Activated naive CD4-positive, alpha-beta T cell (primary cell): ENCODE measurements at places on chromosomes 13 and 19.

DNA sequence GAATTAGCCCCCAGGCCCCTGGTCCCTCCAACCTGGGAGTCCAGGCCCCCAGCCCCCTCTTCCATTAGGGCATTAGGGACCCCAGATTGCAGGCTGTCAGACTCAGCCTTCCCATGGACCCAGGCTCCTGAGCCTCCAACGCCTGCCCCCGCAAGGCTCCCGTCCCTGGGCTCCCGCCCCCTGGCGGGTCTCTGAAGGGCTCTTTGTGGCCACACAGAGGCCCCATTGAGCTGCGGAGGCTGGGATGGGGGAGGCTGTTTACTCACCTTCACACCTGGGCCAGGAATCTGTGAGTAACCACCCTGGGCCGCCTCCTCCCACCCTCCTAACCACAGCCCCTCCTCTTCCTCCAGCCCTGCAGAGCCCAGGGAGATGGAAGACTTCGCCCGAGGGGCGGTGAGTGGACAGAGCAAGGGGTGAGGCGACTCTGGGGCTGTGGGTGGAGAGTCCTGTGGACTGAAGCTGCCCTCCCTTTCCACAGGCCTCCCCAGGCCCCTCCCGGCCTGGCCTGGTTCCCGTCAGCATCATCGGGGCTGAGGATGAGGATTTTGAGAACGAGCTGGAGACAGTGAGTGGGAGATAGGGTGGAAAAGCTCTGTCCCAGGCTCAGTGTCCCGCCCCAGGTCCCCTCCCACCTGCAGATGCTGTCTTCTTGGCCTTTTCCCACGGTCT, 4.9 kb downstream of the ARHGEF1 start:
- peak; percentile 64 for DNase-seq

DNA sequence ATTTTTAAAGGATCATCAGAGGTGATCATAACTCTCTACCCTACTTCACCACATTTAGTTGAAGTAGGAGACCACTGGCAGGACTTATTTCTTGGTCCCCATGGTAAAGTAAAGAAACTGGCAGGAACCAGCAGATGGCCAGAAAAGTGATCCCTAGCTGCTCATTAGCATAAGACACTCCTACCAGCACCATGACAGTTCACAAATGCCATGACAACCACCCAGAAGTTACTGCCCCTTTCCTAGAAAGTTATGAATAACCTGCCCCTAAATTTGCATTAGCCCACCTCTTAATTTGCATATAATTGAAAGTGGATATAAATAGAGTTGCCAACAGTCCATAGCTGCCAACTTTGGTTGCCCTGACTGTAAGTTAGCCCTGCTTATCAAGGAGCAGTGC, 18.4 kb upstream of the RUBCNL start:
- DNase-seq, result no peak

DNA sequence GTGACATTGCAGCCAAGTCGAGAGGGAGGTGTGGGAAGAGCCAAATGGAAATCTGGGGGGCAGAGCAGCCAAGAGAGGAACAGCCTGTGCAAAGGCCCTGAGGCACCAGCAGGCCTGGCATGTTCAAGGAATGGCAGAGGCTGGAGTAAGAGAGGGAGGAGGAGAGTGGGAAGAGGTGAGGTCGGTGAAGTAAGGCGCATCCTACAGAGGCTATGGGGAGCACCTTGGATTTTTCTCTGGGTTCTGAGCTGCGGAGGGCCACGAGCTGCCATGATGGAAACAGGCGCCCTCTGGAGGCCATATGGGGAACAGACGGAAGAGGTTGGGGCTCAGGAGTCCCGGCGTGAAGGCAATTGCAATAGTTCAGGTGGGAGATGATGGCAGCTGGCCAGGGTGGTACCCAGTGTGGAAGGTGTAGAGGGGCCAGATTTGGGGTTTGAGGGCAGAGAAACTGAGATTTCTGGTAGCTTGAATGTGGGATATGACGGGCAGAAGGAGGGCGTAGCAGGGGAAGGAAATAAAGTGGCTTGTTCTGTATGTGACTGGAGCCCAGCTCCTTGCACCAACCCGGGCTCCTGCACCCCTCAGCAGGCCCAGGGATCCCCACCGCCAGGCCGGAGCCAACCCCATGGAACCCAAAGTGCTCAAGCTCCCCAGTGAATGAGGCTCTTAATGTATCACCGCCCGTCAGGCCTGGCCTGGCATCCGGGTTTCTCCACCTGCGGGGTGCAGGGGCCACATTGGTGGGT, 20.5 kb upstream of the STRN4 start:
- peak; percentile 14 for DNase-seq

DNA sequence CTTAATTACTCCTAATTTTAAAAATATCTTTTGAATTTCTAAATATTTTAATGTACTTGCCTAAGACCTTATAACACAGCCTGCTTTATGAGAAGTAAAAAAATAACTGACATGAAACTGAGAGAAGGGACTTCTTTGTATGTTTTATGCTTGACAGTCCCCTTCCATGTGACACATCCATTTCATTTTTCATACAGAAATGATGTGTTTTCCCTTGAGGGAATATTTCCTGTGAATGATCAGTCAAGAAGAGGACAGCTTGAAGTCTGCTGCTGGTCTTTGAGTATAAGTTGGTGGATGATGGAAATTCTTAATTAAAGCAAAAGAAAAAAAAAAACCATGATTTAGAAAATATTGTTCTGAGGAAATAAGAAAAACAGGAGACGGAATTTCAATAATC, 230.4 kb upstream of the KLHL1 start:
- no peak for DNase-seq

- DNase-seq, result no peak
Observed at GRCh38 chr19:16942583-16942982, 53.8 kb downstream of the F2RL3 start.

DNA sequence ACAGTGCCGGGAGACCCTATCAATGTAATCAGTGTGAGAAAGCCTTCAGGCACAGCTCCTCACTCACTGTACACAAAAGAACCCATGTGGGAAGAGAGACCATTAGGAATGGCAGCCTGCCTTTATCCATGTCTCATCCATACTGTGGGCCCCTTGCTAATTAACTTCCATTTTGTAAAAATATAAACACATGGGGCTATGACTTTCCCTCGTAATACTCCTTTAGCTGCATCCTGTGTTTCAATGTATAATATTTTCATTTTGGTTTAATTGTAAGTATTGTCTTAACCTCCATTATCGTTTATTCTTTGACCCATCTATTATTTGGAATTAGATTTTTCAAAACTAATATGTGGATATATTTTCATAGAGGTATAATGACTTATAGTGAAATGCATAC, 29.3 kb downstream of the ZNF333 start:
- DNase-seq, result no peak

GRCh38 chr13:89822467-89822866, 1525.0 kb upstream of the MIR17HG start:
- no peak for DNase-seq

DNA sequence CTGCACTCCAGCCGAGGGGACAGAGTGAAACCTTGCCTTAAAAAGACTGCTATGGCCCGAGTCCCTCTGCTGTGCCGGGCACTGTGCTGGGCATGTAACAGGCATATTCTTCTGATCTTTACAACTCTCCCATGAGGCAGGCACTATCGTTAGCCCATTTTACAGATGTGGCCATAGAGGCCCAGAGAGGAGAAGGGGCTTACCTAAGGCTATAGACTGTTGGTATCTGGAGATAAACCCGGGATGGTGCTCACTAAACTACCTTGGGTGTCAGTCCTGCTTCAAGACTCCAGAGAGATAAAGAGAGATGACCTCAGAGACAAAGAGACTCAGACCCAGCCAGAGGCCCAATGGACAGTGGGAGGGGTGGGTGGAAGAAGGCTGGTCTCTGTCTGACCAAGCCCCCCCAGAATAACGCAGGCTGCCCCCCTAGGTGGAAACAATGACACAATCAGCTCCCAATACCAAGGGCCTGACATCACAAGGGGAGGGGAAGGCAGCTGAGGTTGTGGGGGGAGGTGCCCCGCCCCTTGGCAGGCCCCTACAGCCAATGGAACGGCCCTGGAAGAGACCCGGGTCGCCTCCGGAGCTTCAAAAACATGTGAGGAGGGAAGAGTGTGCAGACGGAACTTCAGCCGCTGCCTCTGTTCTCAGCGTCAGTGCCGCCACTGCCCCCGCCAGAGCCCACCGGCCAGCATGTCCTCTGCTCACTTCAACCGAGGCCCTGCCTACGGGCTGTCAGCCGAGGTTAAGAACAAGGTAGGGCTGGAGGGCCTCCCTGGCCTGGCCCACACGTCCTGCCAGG, at the start of gene CNN1:
Gene CNN1 (plus strand): TSS at position 620 of the 805 bp plus-strand sequence. CDS start 77 bp downstream, at position 697.
- no peak for DNase-seq

- peak; percentile 24 for DNase-seq
Observed at GRCh38 chr19:2613507-2614295, 88.8 kb downstream of the GNG7 start.

DNA sequence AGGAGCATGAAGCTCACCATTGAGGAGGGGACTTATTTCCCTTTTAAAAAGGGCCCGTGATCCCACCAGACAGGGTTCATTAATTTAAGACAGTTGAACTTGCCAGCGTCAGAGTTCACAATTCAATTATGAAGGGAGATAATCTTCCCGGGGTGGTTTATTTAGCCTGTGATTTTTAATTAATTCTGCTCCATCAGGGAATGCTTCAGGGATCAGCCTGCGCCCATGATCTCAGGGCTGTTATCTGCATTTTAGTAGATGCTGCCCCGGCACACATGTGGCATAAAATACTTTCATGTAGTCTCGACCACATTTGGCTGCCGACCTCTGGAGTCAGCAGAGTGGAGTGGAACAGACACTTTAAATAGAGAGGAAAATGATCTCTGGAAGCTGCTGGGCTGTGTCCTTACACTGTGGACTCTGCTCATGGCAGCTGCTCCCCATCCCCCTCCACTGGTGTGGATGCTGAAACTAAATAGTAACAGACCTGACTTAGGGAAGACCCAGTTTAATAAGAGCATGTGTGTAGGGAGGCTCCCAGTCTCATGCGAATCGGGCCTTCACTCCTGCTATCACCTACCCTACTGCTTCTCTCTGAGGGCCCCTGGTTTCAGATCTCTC, 256.9 kb downstream of the TEX29 start:
- DNase-seq, result no peak

- no peak for DNase-seq
Observed at GRCh38 chr19:517721-518597, 10.7 kb downstream of the TPGS1 start.

- no peak for DNase-seq
Observed at GRCh38 chr13:34413538-34414210, 528.4 kb upstream of the NBEA start.

- DNase-seq, result no peak
Observed at GRCh38 chr13:62092949-62093348, 677.3 kb upstream of the PCDH20 start.

DNA sequence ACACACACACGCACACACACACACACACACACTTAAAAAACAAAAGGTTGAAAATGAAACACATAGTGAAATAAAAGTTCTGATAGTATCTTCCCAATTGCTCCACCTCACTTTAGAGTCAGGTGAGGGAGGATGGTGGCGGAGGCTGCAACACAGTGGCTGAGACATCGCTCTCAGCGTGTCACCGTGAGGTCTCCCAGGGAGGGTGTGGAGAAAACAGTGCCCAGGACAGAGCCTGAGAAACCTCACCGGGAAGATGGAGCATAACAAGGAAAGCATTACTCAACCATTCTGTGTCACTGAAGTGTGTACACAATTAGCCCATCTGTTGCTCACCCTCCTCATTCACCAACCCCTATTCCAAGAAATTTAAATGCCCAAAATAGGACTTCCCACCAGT, 111.4 kb upstream of the USP29 start:
- no peak for DNase-seq

- no peak for DNase-seq
Observed at GRCh38 chr13:37966266-37966665, 96.7 kb upstream of the TRPC4 start.

DNA sequence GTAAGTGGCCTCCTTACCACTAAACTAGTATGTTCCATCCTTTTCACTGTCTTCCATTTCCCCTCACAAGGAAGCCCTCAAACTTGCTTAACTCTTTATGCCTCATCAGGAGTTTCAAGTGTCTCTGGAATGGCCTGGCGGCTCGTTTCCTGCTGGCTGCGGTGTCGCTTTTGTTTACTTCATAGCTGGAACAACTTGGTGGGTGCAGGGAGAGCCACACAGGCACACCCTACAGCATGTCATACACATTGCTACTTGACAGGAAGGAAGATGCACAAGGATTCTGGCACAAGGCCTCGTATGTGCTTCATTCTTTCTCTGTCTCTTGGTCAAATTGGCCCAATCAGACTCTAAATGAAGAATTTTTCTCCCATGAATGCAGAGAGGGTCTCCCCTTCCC, 488.3 kb downstream of the FOXO1 start:
- DNase-seq, result no peak

DNA sequence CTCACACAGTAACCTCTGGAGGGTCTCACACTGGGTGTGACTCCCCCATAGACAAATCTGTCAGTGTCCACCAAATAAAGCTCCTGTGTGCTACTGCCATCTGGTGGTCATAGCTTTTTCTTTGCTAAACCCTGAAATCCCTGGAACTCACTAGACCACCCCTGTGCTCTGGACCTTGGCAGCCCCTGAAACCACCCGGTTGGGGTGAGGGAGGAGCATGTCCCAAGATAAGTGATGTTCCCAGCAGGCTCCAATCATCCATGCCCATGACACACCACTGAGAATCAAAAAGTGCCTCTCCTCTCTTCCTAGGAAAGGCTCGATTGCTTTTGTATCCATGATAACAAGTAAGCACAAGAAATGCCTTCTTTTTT, 6.5 kb upstream of the HSD17B14 start:
- DNase-seq, result no peak

GRCh38 chr13:33185853-33186252, 99.7 kb downstream of the STARD13 start:
- DNase-seq, result no peak

DNA sequence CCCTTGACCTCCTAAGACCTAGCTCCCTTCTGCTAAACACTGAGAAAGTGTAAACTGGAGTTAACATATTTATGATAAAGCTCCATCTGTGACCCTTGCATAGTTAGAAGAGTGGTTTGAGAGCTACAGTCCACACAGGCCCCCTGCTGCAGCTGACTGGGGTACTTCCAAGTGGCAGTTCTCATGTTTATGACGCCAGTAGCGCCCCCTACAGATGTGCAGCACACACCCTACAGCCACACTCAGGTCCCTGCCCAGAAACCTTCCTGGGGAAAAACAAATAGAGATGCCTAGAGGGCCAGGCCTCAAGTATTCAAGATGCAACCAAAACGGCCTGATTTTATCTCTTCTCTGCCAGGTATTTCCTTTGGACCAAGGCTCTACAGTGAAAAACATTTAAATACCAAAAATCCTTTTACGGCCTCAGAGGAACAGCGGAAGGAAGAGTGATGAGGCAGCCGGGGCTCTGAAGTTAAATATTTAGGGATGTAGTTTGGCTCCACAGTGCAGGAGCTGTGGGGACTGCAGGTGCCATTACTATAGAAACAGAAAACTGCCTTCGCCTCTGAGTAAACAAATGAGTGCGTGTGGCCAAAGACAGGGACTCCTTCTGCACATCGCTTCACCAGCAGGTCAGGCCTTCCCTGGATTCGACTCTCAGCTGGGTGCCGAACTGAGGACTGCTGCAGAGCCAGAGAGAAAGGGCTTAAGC, 553.1 kb downstream of the EFNB2 start:
- DNase-seq, result no peak
